ENCODE measurements at places on chromosomes 12 and 14. TPM values are rescaled to one million over a fixed set of nuclear protein-coding genes. Genes with fewer than 3 reads are reported as not detected.

ATP2B1 gene
- total RNA-seq: 57.3 TPM

- peaks cover 14% of the 10 kb centered on the region for H3K4me1 ChIP-seq
- no peaks in the 10 kb centered on the region for H3K27me3 ChIP-seq
- H3K36me3 ChIP-seq: no peaks in the 10 kb centered on the region
- H3K27ac ChIP-seq: no peak overlapping the region
- no peak for DNase-seq
Measured at GRCh38 chr14:68908803-68909202, 70.3 kb downstream of the ACTN1 start.

DNA sequence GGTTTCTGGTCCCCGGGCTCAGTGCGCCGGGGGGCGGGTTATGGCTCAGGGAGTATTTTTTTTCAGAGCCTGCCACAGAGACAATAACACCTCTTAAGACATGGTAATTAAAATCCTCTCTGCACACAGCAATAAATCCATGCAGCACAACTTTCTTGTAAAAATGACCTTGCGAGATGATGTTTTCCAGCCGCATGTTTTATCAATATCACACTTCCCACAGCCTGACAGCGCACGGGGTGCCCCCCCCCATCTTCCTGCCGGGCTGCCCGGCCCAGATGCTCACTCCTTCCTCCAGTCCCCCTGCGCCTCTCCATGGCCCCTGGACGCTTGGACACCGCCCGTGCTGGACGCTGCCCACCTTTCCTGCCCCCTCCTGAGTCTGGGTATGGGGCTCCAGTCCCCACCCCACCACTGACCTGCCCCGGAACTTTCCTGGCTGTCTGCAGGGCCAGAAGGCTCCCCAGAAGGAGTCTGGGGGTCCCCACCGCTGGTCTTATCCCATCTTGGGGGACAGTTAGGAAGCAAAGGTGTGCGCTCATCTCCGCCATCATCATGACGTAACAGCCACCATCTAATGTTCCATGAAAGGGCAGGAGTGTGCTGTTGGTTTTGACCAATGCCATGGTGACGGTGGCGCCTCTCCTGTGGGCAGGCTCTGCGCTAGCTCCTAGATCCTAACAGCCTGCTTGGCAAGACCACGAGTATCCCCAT lies 182.9 kb downstream of the KIF26A start:
- H3K36me3 ChIP-seq: no peaks in the 10 kb centered on the region
- DNase-seq: no peak

DNA sequence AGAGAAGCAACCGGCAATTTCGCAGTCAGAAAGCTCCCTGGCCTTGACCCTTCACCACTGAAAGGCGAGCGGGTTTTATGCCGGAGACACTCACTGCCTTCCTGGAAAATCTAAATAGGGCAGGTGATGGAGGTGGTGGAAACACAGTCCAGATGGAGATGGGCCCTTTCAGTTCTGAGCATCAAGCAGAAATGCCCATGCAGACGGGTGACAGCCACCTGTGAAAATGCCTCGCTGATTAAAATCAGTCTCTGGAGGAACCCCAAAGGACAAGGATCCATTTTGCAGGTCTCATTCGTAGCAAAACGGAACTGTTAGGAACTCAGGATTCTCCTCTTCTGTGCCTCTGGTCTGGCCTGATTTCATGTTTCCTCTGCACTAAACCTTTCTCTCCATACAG lies 74.2 kb downstream of the FZD10 start:
- H3K36me3 ChIP-seq: no peaks in the 10 kb centered on the region
- no peak overlapping the region for H3K27ac ChIP-seq
- DNase-seq: no peak
- peaks cover 6% of the 10 kb centered on the region for H3K27me3 ChIP-seq

GRCh38 chr14:75249251-75249957 lies 29.2 kb upstream of the FOS start:
- H3K27ac ChIP-seq: peak overlapping the region; percentile 72
- H3K4me1 ChIP-seq: peaks cover 53% of the 10 kb centered on the region
- H3K27me3 ChIP-seq: no peaks in the 10 kb centered on the region
- peak overlapping the region; percentile 72 for H3K4me3 ChIP-seq
- no peaks in the 10 kb centered on the region for H3K36me3 ChIP-seq

GRCh38 chr14:99821519-99822508 lies 28.6 kb downstream of the EML1 start:
- DNase-seq: no peak
- peaks cover 16% of the 10 kb centered on the region for H3K4me1 ChIP-seq
- H3K27ac ChIP-seq: no peak overlapping the region
- no peaks in the 10 kb centered on the region for H3K36me3 ChIP-seq
- H3K4me3 ChIP-seq: no peak overlapping the region

DNA sequence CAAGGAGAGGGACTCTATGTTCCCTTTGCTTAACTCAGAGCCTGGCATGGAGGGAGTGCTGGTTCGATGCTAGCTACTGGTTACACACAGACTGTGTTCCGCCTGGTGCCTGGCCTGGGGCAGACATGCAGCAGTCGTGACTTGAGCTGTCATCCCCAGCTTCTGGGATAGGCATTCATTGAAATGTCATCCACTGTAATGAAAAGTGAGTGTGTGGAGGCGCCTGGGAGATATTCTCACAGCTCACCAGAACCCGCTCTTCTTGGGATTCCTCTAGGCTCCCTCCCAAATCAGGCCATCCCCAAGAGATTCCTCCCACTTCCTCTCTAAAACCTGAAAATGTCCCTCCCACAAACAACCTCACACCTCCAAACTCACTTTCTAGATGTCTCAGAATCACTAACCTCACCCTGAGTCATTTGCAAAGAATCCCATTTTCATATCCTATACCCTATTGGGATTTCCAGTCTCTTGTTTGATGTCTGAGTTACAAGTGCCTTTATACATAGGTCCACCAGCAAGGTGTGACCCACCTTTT lies 82.8 kb downstream of the CRACR2A start:
- H3K4me1 ChIP-seq: peaks cover 13% of the 10 kb centered on the region
- DNase-seq: no peak
- H3K27me3 ChIP-seq: no peaks in the 10 kb centered on the region
- peaks cover 36% of the 10 kb centered on the region for H3K36me3 ChIP-seq

DNA sequence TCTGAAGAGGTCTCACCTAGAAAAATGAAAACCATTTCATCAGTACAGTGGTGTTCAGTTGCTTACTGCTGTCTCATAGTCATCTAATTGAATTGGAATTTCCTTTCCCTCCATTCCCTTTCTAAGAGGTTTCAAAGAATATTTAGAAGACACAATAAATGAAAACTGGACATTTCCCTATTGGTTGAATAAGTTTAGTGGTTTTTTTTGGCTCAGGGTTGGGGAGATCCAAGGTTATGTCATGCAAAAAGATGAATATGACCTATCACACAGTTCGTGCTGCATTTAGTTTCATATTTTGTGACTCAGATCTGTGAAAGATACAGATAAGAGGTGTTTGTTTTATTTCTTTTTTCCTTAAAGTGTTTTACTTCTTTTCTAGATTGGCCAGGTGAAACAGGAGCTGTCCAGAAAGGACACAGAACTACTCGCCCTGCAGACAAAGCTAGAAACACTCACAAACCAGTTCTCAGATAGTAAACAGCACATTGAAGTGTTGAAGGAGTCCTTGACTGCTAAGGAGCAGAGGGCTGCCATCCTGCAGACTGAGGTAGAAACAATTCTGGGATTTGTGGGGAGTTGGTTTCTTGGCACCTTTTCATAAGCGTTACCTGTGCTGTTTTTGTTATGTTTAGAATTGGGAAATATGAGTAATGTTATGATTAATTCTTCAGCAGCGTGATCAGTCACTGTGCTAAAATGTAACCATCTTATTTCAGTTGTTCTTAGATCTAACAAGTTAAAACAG lies 124.6 kb downstream of the ERC1 start:
- no peaks in the 10 kb centered on the region for H3K4me1 ChIP-seq
- no peak for DNase-seq
- H3K4me3 ChIP-seq: no peak overlapping the region
